ENCODE measurements at places on chromosomes 4 and X.

- DNase-seq = no peak
Measured at GRCh38 chr4:168633064-168633463, 136.2 kb downstream of the PALLD start.

- no peak for DNase-seq
Measured at GRCh38 chr4:86948276-86948675, 13.5 kb downstream of the AFF1 start.

- DNase-seq = no peak
Measured at GRCh38 chr4:119861731-119862130, 204.9 kb downstream of the MAD2L1 start.

- no peak for DNase-seq
Measured at GRCh38 chr4:71941001-71941400, 90.8 kb upstream of the NPFFR2 start.

- no peak for DNase-seq
Measured at GRCh38 chrX:9614016-9614415, 149.2 kb downstream of the TBL1X start.

DNA sequence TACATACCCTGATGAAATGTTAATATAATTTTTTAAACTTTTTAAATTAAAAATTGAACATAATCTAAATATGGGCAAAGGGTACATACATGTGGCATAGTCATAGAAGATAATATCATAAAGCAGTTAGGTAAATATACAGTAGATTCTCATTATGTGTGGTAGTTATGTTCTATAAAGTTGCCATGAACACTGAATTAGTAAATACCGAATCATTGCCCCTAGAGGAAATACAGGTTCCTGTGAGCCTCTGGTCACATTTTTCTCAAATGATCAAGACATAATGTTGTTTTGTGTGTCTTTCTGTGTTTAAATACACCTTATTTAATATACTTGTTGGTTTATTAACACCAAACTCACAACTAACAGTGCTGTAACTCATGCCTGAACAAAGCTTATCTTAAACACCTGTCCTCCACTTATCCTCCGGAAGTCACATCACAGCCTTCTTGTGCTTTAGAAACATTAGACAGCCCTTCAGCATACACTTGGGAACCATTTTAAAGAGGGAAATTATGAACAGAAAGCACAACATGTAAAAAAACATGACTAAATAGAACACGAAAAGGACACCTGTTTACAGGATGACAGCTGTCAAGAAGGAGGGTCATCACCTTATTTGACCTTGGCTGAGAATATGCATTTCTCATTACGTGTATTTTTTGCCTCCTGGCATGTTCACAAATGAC lies 169.4 kb upstream of the NAP1L5 start:
- DNase-seq = no peak

- no peak for DNase-seq
Measured at GRCh38 chr4:144687466-144687865, 41.5 kb downstream of the HHIP start.

DNA sequence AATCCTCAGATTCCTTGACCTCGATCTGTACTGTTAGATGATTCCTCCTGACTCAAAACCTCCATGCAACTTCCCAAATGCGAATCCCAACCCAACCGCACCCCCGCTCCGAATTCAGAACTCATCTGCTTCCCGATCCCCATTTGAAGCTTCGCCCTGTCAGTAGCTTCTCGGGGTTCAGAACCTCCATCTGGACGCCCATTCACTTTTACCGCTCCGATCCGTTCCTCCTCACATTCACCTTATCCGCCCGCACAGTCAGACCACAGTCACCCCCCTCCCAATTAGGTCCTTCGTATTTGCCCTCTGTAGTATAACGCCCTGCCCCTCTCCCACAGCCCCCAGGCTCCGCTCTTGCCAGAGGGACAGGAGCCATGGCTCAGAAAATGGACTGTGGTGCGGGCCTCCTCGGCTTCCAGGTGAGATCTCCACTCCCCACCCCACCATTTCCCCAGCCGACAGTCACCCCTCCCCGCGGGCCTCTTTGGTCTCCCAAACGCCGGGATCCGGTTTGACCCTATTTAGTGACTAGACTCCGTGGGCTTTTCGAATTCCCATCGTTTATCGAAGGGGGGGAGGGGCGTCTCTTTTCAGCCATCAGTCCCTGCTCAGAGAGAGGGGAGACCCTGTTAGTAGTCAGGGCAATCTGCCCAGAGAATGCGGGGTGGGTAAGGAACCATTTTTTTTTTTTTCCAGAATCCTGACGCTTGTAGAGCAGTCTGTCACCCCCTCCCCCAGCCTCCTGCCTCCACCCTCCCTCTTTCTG lies 691 bp downstream of the MAGED1 start:
- peak; percentile 18 for DNase-seq

DNA sequence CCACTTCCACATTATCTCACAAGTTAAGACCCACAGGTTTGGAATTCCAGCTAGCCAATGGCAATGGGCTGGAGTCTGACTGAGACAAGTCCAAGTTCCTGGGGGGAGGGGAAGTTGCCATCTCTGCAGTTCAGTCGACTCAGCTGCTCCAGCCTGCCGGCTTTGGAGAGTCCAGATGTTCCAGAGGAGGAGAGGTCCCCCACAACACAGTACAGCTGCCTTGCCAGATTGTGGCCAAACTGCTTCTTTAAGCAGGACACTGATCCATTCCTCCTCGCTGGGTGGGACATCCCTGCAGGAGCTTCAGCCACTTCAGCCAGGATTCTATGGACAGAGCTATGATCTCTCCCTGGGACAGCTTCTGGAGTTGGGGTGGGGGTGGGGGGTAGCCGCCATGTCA lies 199.2 kb downstream of the EDA start:
- no peak for DNase-seq

GRCh38 chr4:122576261-122577188 lies 44.3 kb downstream of the IL21 start:
- DNase-seq = peak; percentile 51

DNA sequence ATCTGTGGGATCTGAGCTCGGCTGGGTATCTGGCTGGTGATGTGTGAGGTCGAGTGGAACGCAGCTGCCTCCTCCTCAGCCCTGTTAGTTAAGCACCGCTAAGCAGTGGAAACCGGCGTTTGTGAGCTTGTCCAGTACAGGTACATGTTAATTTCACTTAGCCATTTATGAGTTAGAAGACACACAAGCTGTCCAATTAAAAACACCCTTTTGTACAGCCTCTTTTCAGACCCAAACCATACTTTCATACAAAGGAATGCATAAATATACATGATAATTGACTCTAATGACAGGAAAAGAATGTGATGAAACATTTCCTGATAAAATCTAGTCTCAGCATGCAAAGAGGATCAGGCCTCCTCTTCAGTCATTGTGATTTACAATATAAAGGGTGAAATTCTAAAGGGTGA lies 163.6 kb upstream of the FAT1 start:
- no peak for DNase-seq

DNA sequence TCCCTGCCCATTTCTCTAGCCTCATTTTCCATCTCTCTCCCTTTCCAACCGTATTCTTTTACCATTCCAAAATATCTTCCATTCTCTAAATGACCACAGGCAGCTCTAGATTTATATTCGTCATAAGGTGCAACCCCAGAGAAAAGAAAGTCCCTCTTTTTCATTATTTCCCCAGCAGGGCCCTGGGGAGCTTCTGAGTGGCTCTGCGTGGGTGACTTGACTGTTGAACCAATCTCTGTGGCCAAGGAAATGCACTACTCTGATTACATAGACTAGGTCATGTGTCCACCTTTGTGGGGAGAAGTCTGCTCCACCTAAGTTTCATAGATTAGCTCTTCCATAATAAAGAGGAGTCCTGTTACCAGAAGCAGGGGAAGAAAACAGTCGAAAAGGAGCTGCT lies 51.4 kb downstream of the ATOH1 start:
- DNase-seq = no peak

DNA sequence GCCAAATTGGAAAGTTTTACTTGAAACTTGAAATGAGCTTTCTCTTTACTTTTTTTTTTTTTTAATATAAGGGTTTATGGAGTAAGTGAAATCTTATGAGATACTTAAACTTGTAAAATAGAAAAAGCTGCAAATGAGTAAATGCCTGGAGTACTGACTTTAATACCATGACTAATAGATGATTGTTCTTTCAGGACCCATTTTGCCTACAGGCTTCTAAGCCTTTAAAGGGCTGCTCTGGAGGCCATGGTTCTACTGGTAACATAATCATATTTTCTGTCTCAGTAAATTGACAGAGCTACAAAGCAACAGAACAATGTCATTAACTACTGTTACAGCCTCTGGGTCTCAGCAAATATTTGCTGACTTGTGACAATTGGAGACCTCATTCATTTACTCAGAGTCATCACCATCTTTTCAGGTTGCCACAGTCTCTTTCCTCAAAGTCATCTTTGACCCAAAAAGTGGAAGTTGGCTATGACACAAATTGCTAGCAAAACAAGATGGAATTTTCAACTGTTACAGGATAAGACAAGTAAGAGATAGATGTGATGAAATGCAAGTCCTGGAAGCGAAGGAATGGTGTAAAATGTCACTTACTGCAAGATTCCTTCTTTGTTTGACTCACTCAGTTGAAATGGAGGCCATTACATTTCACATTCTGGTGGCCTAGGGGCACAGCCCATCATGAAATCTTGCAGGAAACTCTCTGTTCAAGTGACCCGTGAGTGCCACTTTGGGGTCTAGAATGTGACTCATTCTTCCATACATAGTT lies 132.7 kb downstream of the BTC start:
- peak; percentile 8 for DNase-seq
